ENCODE measurements at places on chromosomes 2 and 18.

GRCh38 chr2:176087330-176088047, 3.7 kb upstream of the EVX2 start:
- DNase-seq = no peak

DNA sequence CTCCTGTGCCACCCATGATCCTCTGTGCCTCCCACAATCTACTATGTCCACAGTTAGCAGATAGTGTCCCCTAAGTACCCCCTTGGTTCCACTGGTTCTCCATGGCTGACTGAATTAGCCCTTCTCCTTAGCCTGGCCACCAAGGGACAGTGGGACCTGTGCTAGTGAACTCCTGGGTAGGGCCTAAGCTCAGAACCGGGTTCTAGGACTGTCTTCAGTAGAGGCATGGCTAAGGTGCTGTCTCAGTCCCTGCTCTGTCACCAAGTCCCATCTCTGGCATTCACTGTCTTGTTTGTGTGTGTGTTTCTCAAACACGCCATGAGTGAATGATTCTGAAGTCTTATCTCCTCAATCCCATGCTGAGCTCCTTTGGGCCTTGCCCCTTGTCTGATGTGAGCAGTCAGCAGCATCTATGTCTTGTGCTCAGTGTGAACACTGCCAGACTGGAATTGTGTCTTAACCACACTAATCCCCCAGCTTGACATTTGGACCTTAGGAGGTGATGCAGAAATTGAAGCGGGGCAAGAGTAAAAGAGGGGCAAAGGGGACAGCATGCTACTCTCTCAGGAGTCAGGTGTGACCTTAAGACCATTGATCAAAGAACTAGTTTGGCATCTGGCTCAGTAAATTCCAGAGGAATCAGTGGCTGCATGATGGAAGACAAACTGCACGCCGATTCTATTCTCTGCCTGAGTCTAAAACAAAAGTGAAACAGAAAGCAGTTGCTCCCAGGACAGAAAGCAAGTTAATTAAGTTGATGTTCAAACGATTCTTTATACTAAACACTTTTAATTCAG, 190.5 kb downstream of the ALPK2 start:
- peak; percentile 78 for DNase-seq

DNA sequence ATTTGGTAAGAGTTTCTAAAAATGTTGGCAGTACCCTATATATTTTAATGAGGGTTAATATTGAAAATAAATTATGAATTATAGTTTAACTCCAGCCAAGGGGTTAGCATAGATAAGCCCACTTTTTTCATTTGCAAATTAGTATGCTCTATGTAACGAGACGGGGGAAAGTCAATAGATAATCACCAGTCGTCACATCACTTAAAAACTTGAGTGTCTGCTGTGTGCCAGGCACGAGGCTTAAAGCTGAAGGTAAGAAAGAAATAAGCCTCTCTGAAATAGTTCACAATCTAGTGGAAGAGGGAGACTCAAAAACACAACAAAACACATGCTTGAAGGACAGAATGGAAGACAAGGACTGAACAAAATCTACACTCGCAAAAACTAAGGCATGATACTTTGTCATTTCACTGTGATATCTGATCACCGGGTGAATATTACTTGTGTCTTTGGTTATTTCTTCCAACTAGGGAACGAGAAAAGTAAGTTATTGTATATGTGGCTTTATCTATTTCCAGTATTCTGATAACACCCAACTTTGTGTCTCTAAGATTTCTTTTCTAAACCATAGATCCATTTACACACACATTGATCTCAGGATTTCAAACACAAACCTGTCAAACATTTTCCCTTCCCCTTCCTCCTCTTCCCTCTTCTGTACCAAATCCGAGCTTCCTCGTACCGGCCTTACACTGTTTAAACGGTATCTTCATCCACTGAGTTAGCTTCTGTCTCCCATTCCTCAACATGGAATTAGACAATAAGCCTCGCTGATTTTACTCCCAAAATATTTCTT, 199.1 kb downstream of the PIEZO2 start:
- no peak for DNase-seq

- DNase-seq = no peak
Measured at GRCh38 chr2:85396531-85397470, 13.4 kb downstream of the CAPG start.

GRCh38 chr2:99471654-99472599, 17.9 kb downstream of the REV1 start:
- no peak for DNase-seq

DNA sequence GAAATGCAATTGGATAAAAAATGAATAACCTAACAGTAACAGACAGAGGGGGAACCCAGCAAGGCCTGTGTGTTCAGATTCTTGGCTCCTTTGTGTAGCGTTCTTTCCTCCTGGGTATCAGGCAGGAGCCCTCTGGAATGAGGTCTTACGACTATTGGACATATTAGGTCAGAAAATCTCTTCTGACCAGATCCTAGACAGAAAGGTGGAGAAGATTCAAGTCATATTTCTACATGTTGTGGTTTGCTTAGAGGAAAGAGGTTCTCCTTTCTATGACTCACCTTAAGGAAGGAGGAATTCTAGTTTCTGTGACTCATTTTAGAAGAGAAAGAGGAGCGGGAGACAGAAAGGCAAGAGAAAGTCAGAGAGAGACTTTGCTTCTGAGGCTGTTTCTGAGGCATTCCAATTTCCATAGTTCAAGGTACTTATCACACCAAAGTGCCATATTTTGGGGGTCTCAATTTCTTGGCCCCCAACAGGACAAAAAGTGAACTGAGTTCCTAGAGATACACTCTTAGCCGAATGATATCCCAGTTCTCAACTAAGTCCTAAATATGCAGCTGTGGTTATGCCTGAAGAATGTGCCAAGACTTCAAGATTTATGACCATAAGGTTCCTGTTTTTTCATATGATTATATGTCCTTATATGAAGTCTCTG, 618.6 kb downstream of the ZEB2 start:
- no peak for DNase-seq

DNA sequence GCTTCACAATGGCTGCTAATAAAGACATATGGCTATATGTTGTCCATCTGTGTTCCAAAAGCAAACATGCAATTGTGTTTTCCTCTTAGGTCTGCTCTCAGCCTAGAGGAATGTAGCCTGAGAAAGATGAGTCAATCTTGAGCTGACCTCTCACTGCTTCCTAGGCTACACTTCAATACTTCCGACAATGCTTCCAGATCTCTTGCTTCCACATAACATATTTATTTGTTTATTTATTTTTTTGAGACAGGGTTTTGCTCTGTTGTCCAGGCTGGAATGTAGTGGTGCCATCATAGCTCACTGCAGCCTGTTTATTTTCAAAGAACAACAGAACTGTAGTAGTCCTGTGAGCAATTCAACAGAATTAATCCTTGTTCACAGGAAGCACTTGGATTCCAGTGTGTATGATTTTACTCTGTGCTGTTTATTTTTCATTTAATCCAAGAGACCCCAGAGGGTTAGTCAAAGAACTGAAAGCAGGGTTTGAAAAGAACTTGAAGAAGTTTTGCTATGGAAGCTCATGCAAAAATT, 437.9 kb downstream of the TXNL1 start:
- DNase-seq = no peak

- DNase-seq = peak; percentile 50
Measured at GRCh38 chr18:33605250-33605649, 27.2 kb downstream of the ASXL3 start.

DNA sequence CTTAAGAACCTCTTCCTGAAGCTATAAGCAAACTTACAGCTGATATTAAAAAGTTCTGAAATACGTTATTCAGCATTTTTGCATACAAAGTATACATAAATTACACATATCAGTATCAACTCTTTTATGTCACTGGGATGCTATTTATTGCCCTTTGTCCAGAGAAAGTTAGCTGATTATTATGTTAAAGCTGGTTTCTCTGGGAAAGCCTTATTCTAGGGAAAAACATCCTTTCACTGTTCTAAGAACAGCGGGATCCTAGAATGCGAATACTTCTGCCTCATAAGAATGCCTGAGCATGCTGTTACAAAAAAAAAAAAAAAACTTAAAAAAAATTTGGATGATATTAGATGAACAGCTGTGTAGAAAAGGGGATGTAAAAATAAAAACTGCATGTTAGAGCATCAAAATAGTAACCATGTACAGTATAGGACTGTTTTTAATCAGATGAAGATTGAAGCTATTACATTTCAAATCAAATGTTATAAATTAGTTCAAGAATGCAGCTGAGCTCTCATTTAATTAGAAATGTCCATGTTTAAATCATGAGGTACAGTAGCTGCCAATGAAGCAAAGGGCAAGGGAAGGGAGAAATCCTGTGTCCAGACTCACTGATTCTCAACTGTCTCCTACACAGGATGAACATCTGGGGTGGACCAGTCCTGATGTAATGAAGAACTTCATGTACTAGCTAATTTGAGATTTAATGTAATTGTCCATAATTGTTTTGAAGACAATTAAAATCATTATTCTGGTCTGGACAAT, 8.2 kb downstream of the FTCDNL1 start:
- DNase-seq = no peak

- no peak for DNase-seq
Measured at GRCh38 chr2:161130354-161130753, 29.9 kb upstream of the TANK start.

- no peak for DNase-seq
Measured at GRCh38 chr18:9477509-9477908, 2.2 kb downstream of the RALBP1 start.

GRCh38 chr2:238143239-238143951, 4.9 kb downstream of the KLHL30 start:
- no peak for DNase-seq

Measured in small intestine (tissue), 16 donors.